Stomach (tissue), 19 donors: ENCODE measurements at places on chromosomes 6 and 20. TPM values are rescaled to one million over a fixed set of nuclear protein-coding genes. Genes with fewer than 3 reads are reported as not detected.

COL12A1 gene
- total RNA-seq: 170 TPM

- DNase-seq: no peak
Measured at GRCh38 chr6:88945415-88946008, 17.9 kb downstream of the RNGTT start.

- DNase-seq: peak; percentile 69
Measured at GRCh38 chr6:112189494-112189893, 64.9 kb downstream of the LAMA4 start.

DNA sequence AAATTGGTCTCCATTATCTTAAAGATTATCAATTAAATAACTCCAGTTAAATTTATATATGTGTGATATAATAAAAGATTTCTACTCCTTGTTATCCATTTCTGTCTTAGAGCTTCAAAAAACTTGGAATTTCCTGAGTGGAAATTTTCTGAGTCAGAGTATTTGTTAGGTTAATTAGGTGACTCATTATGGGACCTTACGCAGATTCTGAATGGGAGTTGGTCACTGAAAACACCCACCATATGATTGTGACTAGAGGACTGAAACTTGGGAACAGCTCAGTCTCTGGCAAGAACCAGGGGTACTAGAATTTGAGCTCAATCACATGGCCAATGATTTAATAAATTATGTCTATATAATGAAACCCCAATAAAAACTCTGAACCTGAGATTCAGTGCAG is 125.4 kb upstream of the HMGCLL1 start:
- DNase-seq: no peak

GRCh38 chr6:43264599-43265145 is 21.4 kb downstream of the TTBK1 start:
- DNase-seq: no peak

GRCh38 chr20:61502433-61502832 is 250.4 kb downstream of the CDH4 start:
- DNase-seq: no peak

GRCh38 chr6:148250975-148251685 is 91.5 kb upstream of the SASH1 start:
- DNase-seq: no peak

PKHD1 gene
- total RNA-seq: 5.9 TPM

DNA sequence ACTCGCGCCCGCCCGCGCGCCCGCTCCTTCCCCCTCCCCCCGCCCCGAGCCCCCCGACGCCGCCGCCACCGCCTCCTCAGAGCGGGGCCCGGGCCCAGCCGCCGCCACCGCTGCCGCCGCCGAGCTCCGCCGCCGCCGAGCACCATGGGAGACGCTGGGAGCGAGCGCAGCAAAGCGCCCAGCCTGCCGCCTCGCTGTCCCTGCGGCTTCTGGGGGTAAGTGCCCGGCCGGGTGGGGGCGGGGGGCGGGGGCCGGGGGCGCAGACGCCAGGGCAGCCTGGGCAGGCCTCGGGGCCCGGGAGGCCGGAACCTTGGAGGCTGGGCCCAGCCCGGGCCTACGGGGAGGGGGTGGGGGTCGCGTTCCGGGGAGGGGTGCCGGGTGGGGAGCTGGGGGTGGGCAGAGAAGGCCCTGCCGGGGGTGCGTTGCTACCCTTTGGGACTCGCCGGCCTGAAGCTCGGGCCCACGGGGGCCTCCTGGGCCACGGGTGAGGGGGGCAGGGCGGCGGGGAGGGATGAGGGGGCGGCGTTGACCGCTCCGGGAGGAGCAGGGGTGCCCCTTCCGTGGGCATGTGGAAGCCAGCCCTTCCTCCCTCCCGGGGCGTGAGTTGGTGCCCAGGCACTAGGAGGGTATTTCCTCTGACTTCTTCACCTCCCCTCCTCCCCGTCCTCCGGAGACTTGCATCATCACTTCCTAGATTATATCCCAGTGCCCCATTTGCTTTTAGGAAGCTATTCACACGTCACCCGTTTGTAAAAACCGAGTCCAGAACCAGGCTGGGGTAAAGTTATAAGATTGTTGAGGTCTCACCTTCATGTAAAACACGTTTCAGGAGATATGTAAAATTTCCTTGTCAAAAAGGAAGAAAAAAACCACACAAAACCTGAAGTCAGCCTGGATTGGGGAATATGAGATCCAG is 533 bp downstream of the ZFAND3 start:
- peak; percentile 42 for DNase-seq

- peak; percentile 4 for DNase-seq
Measured at GRCh38 chr20:39547546-39548408, 585.6 kb downstream of the DHX35 start.

DNA sequence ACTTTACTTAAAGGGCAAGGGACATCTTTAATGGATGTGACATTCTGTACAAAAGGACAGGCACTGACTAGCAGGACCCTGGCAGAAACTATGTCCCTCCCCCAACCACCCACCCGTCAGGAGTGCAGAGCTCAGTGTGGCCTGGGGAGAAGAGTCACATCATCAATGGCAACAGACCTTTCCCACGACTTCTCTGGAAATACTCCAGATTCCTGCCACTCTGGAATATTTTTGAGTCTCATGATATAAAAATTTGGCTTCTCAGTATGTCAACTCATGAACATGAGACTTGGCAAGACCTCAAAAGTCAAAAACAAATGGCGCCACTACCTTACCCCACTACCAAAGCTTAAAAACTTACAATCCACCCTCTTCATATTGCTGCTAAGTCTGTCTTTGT is 118.3 kb downstream of the SLC23A2 start:
- DNase-seq: no peak

CCN6 gene
- total RNA-seq: not detected
